ENCODE measurements at places on chromosomes 6 and 20.

DNA sequence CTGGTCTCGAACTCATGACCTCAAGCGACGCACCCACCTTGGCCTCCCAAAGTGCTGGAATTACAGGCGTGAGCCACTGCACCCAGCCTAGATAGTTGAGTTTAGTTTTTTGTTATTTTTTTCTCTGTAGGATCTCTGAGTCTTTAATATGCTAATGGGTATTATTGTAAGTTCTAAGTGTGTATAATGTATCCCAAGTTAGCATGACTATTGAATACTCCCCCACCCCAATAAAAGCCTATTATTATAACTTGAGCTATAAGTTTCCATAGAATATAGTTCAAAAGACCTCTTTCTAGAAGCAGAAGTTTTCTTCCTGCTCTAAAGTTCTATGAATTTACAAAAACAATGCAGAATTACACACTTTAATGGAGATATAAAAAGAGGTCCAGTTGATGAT, 210.4 kb upstream of the MARCKS start:
- no peak for DNase-seq

DNA sequence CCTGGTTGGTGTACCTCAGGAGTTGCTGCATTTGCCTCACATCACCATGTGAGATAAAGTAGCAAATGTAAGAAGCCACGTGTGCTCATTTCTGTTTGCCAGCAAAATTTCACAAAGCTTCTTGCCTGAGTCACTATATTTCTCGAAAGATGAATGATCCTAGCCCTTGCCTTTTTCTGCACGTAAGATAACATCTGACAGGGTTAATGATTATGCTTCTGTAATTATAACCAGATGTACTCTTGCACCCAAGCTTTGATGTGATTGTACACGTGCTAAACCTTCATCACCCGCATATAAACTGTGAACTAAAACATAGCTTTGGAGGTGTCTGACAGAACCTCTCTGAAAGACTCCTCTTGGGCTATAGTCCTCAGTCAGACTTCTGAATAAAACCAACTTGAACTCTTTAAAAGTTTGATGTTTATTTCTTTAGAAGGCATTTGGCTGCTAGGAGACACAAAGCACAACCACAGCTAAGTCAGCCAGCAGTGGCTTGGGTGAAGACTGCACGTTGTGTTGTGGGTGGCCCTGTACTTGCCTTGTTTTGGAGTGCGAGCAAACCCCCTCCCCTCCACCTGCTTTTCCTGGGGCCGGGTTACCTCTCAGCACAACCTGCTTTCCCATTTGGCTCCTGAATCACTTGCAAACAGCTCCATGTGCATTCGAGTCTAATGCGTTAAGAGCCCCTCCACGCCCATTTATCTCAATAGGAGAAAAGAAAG, 19.3 kb downstream of the PROKR2 start:
- no peak for DNase-seq

DNA sequence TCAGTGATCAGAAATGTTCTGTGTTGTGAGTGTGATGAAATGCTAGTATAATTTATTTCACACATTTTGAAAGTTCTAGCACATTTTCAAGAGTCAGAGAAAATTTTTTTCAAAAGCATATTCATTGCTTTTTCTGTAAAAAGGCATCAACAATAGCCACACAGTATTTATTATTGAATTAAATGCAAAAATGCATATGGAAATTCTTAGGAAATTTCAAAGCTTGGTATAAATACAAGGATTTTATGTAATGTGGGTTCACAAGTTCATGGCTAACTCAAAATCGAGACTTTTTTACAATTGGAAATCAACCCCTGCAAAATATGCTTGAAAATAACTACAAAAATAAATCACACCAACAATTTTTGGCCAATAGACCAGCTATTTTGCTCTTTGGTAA, 302.0 kb upstream of the ECI2 start:
- no peak for DNase-seq

DNA sequence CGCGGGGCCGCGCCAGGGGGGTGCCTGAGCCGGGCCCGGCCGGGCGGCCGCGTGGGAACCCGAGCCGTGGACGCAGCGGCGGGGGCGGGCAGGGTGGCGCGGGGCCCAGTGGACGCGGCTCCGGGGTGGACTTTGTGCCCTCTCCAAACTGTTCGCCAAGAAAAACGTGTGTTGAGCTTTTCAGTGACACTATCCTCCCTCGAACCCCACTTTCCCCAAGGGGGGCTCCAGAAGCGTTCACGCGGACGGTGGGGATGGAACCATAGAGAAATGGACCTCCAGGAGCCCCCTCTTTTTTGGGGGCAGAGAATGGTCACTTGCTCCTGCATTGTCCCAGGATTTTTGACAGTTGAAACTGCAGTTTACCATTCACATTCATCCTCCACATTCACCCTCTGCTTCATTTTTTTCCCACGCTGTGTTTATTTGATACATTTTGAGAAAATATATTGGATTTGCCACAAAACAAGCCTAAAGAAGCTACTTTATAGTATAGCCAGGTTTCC, 2.9 kb upstream of the HIVEP1 start:
- no peak for DNase-seq

GRCh38 chr6:144106206-144106605, 10.8 kb upstream of the SF3B5 start:
- DNase-seq: no peak

- no peak for DNase-seq
These were observed 365.1 kb downstream of the ZFAND3 start for GRCh38 chr6:38184585-38185080.

- no peak for DNase-seq
These were observed 77.8 kb downstream of the JAG1 start for GRCh38 chr20:10595985-10596384.
